ENCODE measurements at places on chromosomes 4 and X. TPM values are rescaled to one million over a fixed set of nuclear protein-coding genes. Genes with fewer than 3 reads are reported as not detected.

- H3K4me3 ChIP-seq: no peak overlapping the region
- no peaks in the 10 kb centered on the region for H3K4me1 ChIP-seq
- H3K27me3 ChIP-seq: peaks cover 4% of the 10 kb centered on the region
- H3K27ac ChIP-seq: no peak overlapping the region
Measured at GRCh38 chr4:173765751-173766150, 235.7 kb upstream of the HAND2 start.

DNA sequence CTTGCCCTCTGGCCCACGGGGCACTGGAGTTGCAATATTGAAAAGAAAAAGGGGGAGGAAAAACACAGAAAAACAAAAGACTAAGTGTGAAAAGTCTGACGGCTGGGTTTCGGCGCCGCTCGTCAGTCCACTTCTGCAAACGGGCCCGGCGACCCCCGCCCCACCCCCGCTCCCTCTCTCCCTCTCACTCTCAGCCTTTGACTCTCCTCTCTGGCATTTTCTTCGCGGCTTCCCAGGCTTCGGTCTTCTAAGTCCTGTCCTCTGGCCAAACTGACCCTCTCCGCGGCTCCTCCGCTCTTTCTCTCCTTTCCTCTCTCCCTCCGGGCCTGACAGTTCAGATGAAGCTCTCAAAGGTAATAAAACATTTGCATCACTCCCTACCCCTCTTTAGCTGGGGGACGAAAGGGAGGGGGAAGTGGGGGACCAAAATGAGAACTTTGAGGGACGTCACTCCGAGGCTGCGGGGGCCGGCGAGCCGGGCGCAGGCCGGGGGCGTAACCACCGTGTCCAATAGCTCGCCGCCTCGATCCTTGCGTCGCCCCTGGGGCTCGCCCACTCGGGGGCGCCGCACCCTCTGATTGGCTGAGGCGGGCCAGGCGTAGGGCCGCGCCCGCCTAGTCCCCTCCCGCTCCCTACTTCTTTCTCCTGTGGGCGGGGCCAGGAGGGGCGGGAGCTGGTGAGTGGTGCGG, at the start of gene NKX6-1:
TSS of gene NKX6-1 (minus strand) at position 358 of the 689 bp plus-strand sequence. CDS start 1,064 bp downstream, outside the sequence.
- H3K4me1 ChIP-seq: peaks cover 17% of the 10 kb centered on the region
- H3K27ac ChIP-seq: no peak within 1 kb of the TSS
- no peak for DNase-seq
- peaks cover 8% of the 10 kb centered on the region for H3K36me3 ChIP-seq

DNA sequence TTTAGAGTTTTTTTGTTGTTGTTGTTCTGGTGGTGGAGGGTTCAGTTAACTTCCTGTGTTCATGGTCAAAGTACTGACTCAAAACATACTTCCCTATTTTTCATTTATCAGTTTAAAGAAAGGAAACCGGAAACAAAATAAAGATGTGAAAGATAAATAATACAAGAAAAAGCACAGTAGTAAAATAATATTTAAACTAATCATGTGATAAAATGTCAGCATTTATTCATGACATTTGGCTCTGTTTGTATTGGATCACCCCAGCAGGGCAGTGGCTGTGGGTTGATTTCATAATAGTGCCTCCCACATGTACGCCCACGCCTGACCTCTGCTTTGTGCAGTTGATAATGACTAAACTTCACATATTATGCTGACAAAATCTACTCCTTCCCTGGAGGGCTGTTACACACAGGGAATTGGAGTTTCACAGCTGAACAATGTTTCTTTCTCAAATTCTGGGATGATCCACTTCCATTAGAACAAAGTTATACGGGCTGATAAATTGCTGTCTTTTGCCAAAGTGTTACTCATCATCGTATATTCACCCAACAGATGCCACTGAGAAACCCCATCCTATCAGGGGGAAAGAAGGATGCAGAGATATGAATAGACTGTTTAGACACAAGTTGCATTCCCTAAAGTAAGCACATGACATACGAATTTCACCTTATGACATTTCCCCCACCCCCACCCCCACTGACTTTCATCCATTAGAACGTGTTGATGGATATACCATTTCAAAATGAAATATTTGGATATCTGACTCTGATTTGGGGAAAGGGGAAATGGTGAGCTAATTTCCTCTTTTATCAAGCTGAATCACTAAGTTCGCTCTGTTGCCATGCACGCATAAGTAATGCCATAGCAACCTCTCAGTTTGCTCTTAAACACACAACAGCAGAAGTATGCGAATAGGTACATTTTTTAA, 48.3 kb downstream of the AMELX start:
- DNase-seq: peak; percentile 59
- H3K4me3 ChIP-seq: peak overlapping the region; percentile 64
- H3K27me3 ChIP-seq: peaks cover 2% of the 10 kb centered on the region
- H3K27ac ChIP-seq: peak overlapping the region; percentile 89

GRCh38 chr4:145440292-145441007, 41.2 kb upstream of the SMAD1 start:
- no peak overlapping the region for H3K4me3 ChIP-seq
- H3K4me1 ChIP-seq: peaks cover 8% of the 10 kb centered on the region
- no peaks in the 10 kb centered on the region for H3K36me3 ChIP-seq
- DNase-seq: no peak
- peaks cover 8% of the 10 kb centered on the region for H3K27me3 ChIP-seq

DNA sequence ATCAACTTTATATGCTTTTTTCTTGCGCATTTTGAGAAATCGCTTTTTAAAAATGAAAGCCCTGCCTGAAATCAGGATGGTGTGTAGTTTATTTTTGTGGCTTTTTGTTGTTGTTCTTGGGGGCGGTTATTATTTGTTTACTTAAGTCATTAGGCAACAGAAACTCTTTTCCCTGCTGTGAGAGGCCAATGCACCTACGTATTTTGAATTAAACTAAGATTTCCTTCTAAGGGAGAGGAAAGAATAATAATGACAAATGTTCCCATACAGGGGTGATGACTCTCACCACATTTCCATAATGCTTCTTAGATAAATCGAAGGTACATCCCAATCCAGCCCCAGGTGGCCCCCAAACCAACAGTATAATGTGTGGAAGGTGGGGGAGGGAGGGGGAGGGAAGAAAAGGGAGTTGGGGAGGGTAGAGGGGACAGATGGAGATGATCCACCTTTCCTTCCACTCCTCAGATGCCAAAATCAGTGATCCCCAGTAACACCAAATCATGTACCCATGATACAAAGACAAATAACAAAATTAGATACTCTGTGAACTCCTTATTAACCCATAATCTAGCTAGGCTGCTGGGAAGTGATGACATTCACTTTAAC, 39.6 kb downstream of the ZNF827 start:
- H3K36me3 ChIP-seq: peaks cover 14% of the 10 kb centered on the region
- no peak for DNase-seq
- H3K27ac ChIP-seq: no peak overlapping the region
- H3K4me3 ChIP-seq: no peak overlapping the region
- H3K27me3 ChIP-seq: no peaks in the 10 kb centered on the region
- peaks cover 8% of the 10 kb centered on the region for H3K4me1 ChIP-seq

GRCh38 chr4:186149872-186150271, 41.5 kb upstream of the CYP4V2 start:
- peaks cover 20% of the 10 kb centered on the region for H3K27me3 ChIP-seq
- no peak for DNase-seq
- no peak overlapping the region for H3K4me3 ChIP-seq
- H3K4me1 ChIP-seq: no peaks in the 10 kb centered on the region
- no peaks in the 10 kb centered on the region for H3K36me3 ChIP-seq

GRCh38 chrX:20382518-20383297, 116.0 kb upstream of the RPS6KA3 start:
- no peak overlapping the region for H3K27ac ChIP-seq
- DNase-seq: no peak
- peaks cover 8% of the 10 kb centered on the region for H3K4me1 ChIP-seq
- no peak overlapping the region for H3K4me3 ChIP-seq

DNA sequence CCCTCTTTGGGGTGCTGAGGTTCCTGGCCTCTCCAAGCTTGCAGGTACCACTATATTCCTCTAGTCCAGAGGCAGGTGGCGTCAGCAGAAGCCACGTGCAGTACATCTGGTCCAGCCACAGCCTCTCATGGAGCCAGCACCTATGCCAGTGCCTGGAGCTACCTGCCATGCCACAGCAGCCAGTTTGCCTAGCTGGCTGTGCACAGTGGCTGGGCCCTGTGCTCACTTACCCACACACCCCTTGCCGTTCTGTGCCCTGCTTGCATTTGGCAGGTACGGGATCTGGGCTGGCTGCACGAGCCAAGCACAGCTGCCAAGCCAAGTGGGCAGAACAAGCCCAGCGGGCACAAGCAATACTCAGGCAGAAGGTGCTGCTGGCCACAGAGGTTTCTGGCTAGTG, 601.1 kb downstream of the EPHA5 start:
- no peaks in the 10 kb centered on the region for H3K36me3 ChIP-seq
- no peak for DNase-seq
- H3K27me3 ChIP-seq: no peaks in the 10 kb centered on the region
- no peak overlapping the region for H3K4me3 ChIP-seq
- H3K27ac ChIP-seq: no peak overlapping the region

GRCh38 chr4:110610620-110610939, 12.3 kb downstream of the PITX2 start:
- peaks cover 22% of the 10 kb centered on the region for H3K27me3 ChIP-seq
- no peak overlapping the region for H3K4me3 ChIP-seq
- no peak overlapping the region for H3K27ac ChIP-seq

DNA sequence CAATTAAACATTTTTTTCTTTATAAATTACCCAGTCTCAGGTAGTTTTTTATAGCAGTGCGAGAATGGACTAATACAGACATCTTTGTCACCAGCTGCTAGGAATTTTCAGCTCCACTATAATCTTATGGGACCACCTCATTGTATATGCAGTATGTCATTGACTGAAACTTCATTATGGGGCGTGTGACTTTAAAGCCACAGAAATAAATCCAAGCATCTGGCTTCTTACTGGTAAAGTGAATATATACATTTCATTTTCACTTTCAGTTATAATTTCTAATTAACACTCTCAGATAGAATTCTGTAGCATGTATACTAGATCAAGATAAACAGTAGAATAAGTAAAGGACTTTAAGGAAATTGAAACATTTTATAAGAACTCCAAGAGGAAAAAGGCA, 21.9 kb downstream of the IL15 start:
- no peak overlapping the region for H3K27ac ChIP-seq
- H3K27me3 ChIP-seq: no peaks in the 10 kb centered on the region
- no peak for DNase-seq
- H3K4me1 ChIP-seq: peaks cover 24% of the 10 kb centered on the region
- no peak overlapping the region for H3K4me3 ChIP-seq
- H3K36me3 ChIP-seq: peaks cover 4% of the 10 kb centered on the region

DNA sequence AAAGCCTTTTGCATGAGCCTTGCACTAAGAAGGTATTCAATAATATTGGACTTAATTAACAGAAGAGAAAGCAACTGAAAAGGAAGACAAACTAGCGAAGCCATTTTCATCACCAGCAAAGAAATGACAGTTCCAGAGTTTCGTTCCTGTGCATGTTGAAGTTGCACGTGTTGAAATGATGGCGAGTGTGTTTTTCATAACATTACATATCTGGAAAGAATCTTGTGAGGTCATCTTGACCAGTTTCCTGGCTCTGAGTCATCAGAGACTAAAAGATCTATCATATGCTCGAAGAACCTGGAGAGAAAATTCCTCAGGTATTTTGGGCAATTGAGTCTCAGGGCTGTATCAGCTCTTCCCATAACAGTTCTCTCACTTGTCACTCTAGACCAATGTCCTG, 106.2 kb upstream of the MAML3 start:
- peak; percentile 82 for DNase-seq
- peak overlapping the region; percentile 51 for H3K4me3 ChIP-seq
- H3K36me3 ChIP-seq: no peaks in the 10 kb centered on the region

DNA sequence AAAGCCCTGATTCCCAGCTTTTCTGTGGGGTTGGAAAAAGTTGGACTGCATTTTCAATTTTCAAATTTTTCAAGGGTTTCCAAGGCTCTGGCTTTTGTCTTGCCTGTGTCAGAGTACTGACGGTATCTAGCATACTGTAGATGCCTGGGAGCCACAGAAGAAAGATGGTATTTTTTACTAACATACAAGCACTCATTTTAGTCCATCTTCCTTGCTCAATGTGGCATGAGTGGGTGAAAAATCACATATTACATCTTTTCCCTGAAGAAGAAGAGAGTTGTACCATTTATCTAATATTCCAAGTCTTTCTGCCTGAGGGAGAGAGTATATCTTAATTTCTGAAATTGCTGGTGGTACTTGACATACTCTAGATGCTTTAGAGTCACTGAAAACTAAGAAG, 738.6 kb upstream of the ADGRL3 start:
- no peaks in the 10 kb centered on the region for H3K4me1 ChIP-seq
- no peak overlapping the region for H3K27ac ChIP-seq
- no peak for DNase-seq
- H3K4me3 ChIP-seq: no peak overlapping the region

- peaks cover 7% of the 10 kb centered on the region for H3K27me3 ChIP-seq
- H3K27ac ChIP-seq: no peak overlapping the region
- H3K36me3 ChIP-seq: no peaks in the 10 kb centered on the region
- peak; percentile 1 for DNase-seq
- H3K4me3 ChIP-seq: no peak overlapping the region
Measured at GRCh38 chrX:9072281-9072680, 38.4 kb upstream of the FAM9B start.

GRCh38 chr4:7427361-7427760, 7.4 kb downstream of the PSAPL1 start:
- H3K27me3 ChIP-seq: peaks cover 38% of the 10 kb centered on the region
- no peak overlapping the region for H3K27ac ChIP-seq
- no peak for DNase-seq
- H3K36me3 ChIP-seq: no peaks in the 10 kb centered on the region
- H3K4me1 ChIP-seq: no peaks in the 10 kb centered on the region

- H3K36me3 ChIP-seq: peaks cover 8% of the 10 kb centered on the region
- H3K27me3 ChIP-seq: peaks cover 6% of the 10 kb centered on the region
- H3K4me1 ChIP-seq: peaks cover 55% of the 10 kb centered on the region
- H3K4me3 ChIP-seq: no peak overlapping the region
Measured at GRCh38 chr4:121726642-121727268, 30.0 kb upstream of the ANXA5 start.

GRCh38 chr4:24067367-24068193, 177.7 kb upstream of the PPARGC1A start:
- peaks cover 42% of the 10 kb centered on the region for H3K4me1 ChIP-seq
- H3K27me3 ChIP-seq: peaks cover 7% of the 10 kb centered on the region
- peak overlapping the region; percentile 57 for H3K27ac ChIP-seq
- no peaks in the 10 kb centered on the region for H3K36me3 ChIP-seq

DNA sequence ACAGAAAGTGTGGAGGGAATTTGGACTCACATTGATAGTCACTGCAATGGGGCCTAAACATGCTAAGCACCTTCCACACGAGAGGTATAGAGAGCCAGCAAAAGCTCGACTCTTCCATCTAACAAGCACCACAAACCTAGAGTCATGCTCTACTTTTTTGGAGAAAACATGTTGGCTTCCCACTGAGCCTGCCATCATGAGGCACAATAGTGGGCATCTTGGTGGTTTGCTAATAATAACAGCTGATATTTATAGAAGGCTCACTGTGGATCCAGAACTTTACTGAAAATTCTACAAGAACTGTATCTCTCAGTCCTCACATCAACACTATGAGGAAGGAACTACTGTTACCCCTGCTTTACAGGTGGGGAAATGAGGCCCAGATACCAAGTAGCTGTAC, 26.6 kb downstream of the MAML3 start:
- no peak overlapping the region for H3K4me3 ChIP-seq
- H3K36me3 ChIP-seq: peaks cover 4% of the 10 kb centered on the region
- H3K27ac ChIP-seq: no peak overlapping the region
- no peak for DNase-seq

SCML1 gene
- 9.2 TPM for total RNA-seq

LIMCH1 gene
- 18.4 TPM for total RNA-seq

ART3 gene
- total RNA-seq: not detected

SHROOM2 gene
- 1.3 TPM for total RNA-seq

FAM114A1 gene
- 165 TPM for total RNA-seq

DCX gene
- total RNA-seq: not detected

TEX13C gene
- not detected for total RNA-seq

DDX60 gene
- total RNA-seq: 3.2 TPM

MAGEE2 gene
- total RNA-seq: not detected

Measured in HFFc6 (cell line).